ENCODE measurements at places on chromosomes 2 and 18. TPM values are rescaled to one million over a fixed set of nuclear protein-coding genes. Genes with fewer than 3 reads are reported as not detected.

The UGT1A3 gene
- not detected for total RNA-seq

The SERPINB13 gene
- total RNA-seq: not detected

GRCh38 chr2:168574856-168575630 lies 119.0 kb downstream of the CERS6 start:
- no peak overlapping the region for H3K4me3 ChIP-seq
- H3K27ac ChIP-seq: no peak overlapping the region
- peaks cover 6% of the 10 kb centered on the region for H3K4me1 ChIP-seq
- H3K36me3 ChIP-seq: peaks cover 10% of the 10 kb centered on the region

DNA sequence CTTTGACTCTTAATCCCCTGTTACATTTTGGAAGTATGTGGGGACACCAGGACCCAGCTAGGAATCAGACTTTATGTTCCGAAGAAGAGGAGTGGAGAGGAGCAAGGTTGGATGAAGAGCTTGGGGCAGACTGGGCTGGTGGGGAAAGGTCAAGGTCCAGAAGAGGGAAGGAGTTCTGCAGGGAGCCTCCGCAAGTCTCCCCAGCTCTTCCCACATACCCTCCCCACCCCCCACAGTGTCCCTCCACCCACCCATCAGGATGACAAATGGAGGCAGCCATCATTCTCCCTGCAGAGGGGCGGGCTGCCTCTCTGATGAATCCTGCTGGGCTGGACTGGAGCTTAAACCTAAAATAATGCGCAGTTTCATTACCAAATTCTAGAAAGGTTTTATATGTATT lies 77.2 kb downstream of the ACKR3 start:
- DNase-seq: no peak
- H3K36me3 ChIP-seq: no peaks in the 10 kb centered on the region
- no peak overlapping the region for H3K4me3 ChIP-seq
- H3K4me1 ChIP-seq: no peaks in the 10 kb centered on the region

- H3K4me1 ChIP-seq: peaks cover 3% of the 10 kb centered on the region
- H3K27me3 ChIP-seq: no peaks in the 10 kb centered on the region
- H3K27ac ChIP-seq: no peak overlapping the region
- no peak overlapping the region for H3K4me3 ChIP-seq
- no peaks in the 10 kb centered on the region for H3K36me3 ChIP-seq
- no peak for DNase-seq
These were observed 7.0 kb upstream of the CLIP4 start for GRCh38 chr2:29108225-29108624.

- H3K36me3 ChIP-seq: no peaks in the 10 kb centered on the region
- no peaks in the 10 kb centered on the region for H3K27me3 ChIP-seq
- peaks cover 11% of the 10 kb centered on the region for H3K4me1 ChIP-seq
- H3K4me3 ChIP-seq: no peak overlapping the region
These were observed 47.0 kb downstream of the TSHZ1 start for GRCh38 chr18:75257605-75258004.

DNA sequence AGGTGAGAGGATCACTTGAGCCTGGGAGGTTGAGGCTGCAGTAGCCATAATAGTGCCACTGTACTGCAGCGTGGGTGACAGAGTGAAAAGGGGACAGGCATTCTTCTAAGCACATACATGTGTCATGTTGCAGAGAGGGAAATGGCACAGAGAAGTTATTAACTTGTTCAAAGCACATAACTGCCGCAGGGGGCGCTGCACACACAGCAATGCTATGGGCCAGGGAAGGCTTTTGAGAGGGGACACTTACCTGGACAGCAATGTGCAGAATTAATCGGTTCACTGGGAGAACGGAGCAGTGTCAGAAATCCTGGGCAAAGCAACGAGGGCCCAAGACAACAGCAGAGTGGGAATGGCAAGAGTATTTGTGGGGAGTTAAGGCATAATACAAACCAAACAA lies 2.4 kb downstream of the SCYGR8 start:
- no peaks in the 10 kb centered on the region for H3K4me1 ChIP-seq
- DNase-seq: no peak
- H3K27ac ChIP-seq: no peak overlapping the region

DNA sequence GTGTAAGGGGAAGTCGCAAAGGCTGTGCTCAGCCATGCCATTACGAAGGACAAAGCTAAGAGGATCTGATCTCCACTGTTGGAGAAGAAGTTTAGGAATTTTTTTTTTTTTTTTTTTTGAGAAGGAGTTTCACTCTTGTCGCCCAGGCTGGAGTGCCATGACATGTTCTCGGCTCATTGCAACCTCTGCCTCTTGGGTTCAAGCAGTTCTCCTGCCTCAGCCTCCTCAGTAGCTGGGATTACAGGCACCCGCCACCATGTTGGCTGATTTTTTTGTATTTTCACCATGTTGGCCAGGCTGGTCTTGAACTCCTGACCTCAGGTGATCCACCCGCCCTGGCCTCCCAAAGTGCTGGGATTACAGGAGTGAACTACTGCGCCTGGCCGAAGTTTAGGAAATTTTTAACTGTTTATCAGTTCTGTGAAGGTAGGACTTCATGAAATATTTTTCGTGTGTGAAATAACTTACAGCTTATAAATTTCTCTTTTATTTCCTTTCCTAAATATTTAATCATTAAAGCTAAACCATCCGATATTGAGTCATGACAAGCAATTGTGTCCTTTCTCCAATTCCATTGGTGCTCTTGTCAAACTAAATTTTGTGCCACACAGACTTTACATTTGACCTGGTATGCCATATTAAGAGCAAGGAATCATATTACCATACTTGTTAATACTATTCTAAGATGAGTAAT lies 22.2 kb downstream of the DDX1 start:
- no peaks in the 10 kb centered on the region for H3K27me3 ChIP-seq
- DNase-seq: no peak
- no peaks in the 10 kb centered on the region for H3K4me1 ChIP-seq
- H3K27ac ChIP-seq: no peak overlapping the region
- H3K36me3 ChIP-seq: peaks cover 43% of the 10 kb centered on the region
